Amniotic epithelial cell (primary cell): ENCODE measurements at places on chromosomes 6 and 20.

- peak; percentile 77 for DNase-seq
These were observed 80.7 kb downstream of the ANKS1A start for GRCh38 chr6:34969662-34970265.

GRCh38 chr6:87670707-87671106, 31.3 kb downstream of the AKIRIN2 start:
- DNase-seq = no peak

GRCh38 chr20:34693414-34693813, 10.7 kb upstream of the TP53INP2 start:
- no peak for DNase-seq

GRCh38 chr6:132483779-132484679, 28.9 kb downstream of the STX7 start:
- peak; percentile 59 for DNase-seq

GRCh38 chr6:44270526-44271405, 516 bp downstream of the TMEM151B start:
- DNase-seq = no peak

GRCh38 chr20:44001667-44002596, 87.3 kb downstream of the TOX2 start:
- DNase-seq = no peak

- peak; percentile 3 for DNase-seq
These were observed 65.1 kb downstream of the PLG start for GRCh38 chr6:160766989-160767646.

DNA sequence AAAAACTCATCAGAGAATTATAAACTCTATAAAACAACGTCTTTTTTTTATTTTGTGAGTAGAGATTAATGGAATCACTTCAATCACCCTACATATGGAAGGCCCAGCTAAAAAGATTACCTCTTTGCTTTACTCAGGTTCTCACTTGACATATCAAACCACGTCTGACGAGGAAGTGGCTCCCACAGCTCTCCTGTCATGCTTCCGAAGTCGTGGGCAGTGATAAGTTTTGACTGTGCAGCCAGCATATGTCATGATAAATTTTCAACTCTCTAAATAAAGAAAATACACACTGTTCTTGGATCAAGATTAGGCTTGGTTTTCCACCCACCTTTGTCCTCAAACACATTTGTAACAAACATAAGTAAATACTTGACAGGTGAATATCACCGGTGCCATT, 279.5 kb upstream of the RNF217 start:
- DNase-seq = no peak

- DNase-seq = no peak
These were observed 25.9 kb downstream of the PPARD start for GRCh38 chr6:35368038-35368887.

- DNase-seq = no peak
These were observed 42.5 kb upstream of the IPCEF1 start for GRCh38 chr6:154399097-154399496.

DNA sequence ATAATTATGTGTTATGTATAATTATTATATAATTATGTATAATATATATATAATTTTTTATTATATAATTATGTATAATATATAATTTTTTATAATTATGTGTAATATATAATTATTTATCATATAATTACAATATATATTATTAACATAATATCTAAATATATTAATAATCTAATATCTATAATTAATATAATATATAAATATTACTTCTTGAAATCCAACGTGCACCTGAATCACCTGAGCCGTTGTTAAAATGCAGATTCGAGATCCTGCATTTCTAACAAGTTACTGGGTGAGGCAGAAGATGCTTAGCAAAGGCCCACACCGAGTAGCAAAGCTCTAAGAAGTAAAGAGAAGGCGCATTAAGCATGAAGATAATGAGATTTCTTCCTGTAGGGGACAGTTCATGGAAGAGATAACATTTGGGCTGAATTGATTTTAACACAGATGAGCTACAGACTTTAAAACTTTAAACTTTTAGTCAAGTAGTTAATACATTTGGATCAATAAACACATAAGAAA, 406.4 kb upstream of the PLCB4 start:
- DNase-seq = no peak

GRCh38 chr6:50992704-50993625, 174.3 kb downstream of the TFAP2B start:
- DNase-seq = no peak

DNA sequence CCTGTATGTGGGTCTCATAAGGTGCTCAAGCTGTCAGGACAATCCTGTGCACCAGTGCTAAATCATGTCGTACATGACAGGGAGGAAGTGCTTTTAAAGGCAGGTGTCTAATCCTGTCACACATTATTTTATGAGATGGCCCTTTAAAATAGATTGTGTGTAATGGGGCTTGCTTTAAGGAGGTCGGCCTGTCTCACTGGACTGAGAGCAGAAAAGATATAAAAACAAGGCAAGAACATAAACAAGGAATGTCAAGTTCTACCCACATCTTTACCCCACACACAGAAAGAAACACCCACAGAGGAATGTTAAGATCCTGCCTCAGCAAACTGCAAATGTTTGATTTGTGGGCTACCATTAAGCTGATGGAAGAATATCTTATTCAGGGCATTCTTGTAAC, 279.0 kb downstream of the FOXA2 start:
- DNase-seq = no peak

GRCh38 chr20:12093057-12093796, 175.5 kb downstream of the BTBD3 start:
- DNase-seq = no peak

DNA sequence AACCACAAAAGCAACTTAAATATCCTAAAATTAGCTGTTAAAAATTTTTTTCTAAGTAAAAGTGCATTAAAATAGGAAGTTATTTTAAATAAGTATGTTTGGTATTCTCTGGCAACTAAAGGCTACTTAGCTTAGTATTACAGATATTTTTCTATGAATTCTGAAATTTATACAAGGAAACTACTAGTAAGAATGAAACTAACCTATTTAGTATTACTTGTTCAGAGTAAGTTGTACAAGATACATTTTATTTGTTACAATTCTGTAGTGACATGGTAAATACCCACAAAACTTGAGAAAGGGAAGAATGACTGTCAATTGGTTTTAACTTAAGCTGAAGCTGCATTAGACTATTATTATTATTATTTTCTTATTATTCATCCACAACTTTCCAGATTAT, 6.5 kb downstream of the PHIP start:
- DNase-seq = no peak

GRCh38 chr6:6657085-6657819, 68.7 kb downstream of the LY86 start:
- DNase-seq = peak; percentile 4

- DNase-seq = no peak
These were observed 22.9 kb upstream of the NPBWR2 start for GRCh38 chr20:64130271-64130670.

DNA sequence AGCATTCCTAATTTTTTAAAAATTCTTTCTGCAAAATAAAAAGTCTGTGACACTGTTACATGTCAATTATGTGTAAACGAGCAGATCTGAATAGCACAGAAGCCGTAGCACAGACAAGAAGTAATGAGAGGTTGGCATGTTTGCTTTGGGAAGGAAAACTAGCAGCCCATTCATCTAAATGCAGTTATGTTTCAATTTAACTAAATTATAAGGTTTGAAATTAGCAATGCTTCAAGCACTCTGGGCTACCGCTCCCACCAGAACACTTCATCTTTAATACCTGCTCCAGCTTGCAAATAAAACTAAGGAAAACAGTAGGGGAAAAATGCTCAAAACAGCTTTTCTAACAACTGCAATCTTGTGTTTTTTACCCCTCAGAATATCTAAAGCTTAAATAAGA, 73.9 kb downstream of the PTPRK start:
- no peak for DNase-seq

DNA sequence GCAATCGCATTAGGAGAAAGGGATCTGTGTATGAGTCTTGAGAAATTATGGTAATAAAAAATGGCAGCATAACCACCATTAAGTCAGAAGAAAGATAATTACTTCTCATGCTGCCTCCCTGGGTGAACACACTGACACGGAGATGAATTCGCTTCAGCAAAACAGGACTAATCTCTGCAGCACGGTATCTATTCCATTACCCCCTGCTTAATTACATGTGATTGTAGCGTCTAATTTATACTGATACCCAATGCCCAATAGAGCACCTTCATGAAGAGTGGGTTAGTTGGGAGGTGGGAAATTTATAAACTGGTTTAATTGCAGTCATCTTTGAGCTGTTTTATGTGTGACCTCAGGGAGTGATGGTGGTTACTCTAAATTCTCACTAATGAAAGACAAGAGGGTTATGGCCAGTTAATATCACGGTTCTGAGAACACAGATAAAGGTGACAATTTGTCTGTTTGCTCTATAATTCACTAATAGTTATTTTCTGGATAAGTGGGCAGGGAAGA, 476.2 kb upstream of the SULF2 start:
- DNase-seq = no peak

DNA sequence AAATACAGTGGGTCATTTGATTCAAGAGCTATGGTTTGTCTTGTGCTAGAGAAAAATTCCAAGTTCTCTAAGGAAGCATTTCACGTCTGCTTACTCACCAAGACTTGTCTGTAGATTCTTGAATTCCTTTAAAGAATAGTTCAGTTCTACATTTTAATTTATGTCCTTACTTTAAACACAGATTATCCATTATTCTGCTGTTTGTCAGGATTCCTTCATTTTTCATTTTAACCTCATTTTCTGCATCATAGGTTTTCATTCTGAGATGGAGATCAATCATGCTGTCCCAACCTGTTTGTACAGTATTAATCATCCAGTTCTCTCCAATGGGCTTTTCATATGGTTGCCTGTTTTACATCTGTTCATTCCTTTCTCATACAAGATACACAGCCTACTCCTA, 24.5 kb upstream of the POPDC3 start:
- peak; percentile 86 for DNase-seq

DNA sequence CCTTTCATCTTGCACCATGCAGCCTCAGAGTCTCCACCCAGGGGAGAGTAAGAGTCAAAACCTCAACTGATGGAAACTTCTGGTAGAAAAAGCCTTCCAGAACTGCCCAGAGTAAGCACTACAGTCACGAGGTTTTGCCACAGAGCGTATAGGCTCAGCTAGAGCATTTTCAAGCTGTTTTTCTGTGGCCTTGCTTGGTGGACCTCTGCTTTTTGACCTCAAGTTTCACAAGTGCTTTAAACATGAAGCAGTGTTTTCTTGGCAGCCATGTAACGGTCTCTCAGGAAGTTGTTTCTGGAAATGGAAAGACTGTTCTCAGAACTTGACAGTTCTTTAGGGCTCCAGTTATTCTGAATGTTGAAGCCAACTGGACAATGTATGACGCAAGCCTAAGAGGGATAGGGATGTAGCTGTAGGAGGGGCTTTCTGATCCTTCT, 146.5 kb downstream of the ZDHHC14 start:
- no peak for DNase-seq

DNA sequence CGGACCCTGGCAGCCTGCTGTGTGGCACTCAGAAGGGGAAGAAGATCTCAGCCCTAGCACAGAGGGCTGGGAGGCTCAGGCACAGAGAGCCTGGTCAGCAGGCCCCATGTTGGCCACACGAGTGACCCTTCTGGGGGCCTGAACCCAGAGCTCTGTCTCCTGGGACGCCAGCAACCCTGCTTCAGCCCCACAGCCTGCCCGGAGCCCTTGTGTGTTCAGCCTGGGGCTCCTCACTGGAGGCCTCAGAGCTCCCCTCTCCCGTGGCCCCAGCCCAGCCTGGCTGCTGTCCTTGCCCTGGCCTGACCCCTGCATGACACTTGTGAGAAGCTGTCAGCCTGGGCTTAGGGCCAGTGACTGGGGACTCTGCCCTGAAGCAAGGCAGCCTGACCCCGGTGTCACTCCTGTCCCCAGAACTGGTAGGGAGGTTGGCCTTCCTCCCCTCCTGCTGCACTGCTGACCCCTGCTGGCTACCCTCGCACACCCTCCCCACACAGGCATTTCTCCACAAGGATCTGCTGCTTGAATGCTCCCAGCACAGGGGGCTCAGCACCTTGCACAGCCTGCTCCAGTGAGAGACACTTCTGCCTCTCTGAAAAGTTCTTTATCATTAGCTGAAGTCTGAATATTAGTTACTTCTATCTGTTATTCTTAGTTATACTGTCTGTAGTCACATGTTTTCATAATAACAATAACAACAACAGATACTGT, 15.4 kb upstream of the IP6K3 start:
- DNase-seq = peak; percentile 54

- no peak for DNase-seq
These were observed 149.4 kb downstream of the PHF3 start for GRCh38 chr6:63785006-63785405.

DNA sequence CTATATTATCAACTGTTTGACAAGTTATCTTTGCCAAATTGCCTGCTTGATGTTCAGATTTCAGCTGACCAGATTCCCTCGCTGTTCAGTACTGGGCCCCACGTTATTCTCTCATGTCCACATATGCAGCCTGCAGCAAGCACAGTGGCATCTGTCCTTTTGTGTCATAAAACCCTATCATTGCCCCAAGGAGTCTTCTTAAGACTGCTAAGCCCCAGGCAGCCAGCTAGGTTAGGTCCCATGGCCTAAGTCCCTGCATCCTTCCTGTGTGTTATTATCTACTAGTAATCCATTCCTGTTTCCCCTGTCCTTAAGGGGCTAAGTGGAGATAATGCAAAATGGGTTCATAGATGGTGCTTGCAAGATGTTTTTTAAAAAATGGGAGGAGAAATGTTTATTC, 7.2 kb downstream of the KDM1B start:
- DNase-seq = no peak

DNA sequence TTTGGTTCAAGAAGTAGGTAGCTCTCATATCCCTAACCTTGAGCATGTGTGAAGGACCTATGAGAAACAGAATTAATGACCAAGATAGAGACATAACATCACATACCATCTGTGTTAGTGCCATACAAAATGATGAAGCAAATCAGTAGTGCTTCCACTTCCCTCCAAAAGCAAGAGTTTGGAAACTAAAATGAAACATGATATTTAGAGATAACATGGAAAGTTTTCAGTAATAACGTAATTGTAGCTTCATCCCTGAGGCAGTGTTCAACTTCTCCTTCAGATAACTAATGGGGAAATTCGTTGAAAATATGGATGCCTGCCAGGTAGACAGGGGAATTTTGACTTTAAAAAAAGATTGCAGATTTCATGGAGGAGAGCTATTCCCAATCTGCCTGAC, 248.4 kb upstream of the IRAK1BP1 start:
- DNase-seq = no peak

- peak; percentile 89 for DNase-seq
These were observed 29.4 kb upstream of the CLIC5 start for GRCh38 chr6:46044881-46045617.

DNA sequence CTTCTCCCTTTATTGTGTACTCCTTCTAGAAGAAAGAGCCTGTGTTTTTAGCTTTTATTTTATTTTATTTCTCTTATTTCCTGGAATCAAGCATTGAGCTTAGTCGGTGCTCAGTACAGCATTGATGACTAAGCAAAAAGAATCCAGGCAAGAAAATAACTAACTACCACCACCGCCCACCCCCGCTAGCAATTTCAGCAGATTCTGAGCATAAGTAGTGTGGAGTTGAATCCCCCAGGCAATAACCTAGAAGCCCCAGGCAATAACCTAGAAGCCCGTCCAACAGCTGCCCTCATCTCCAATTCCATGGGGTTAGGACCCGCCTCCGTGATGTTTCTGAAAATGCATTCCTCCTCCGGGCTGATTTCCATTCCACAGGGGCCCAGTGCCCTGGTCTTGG, 258.0 kb upstream of the TAB2 start:
- DNase-seq = no peak

- no peak for DNase-seq
These were observed 92.0 kb downstream of the LY86 start for GRCh38 chr6:6680526-6680925.
